RPMI7951 (cell line): ENCODE measurements at places on chromosomes 1 and 21. TPM values are rescaled to one million over a fixed set of nuclear protein-coding genes. Genes with fewer than 3 reads are reported as not detected.

- peak; percentile 77 for DNase-seq
Observed at GRCh38 chr1:17215545-17215890, 10.6 kb downstream of the PADI1 start.

- DNase-seq, result peak; percentile 80
Observed at GRCh38 chr1:11731691-11732283, 4.1 kb upstream of the AGTRAP start.

GRCh38 chr1:31939484-31940329 is 1.5 kb upstream of the PTP4A2 start:
- DNase-seq, result peak; percentile 95

DNA sequence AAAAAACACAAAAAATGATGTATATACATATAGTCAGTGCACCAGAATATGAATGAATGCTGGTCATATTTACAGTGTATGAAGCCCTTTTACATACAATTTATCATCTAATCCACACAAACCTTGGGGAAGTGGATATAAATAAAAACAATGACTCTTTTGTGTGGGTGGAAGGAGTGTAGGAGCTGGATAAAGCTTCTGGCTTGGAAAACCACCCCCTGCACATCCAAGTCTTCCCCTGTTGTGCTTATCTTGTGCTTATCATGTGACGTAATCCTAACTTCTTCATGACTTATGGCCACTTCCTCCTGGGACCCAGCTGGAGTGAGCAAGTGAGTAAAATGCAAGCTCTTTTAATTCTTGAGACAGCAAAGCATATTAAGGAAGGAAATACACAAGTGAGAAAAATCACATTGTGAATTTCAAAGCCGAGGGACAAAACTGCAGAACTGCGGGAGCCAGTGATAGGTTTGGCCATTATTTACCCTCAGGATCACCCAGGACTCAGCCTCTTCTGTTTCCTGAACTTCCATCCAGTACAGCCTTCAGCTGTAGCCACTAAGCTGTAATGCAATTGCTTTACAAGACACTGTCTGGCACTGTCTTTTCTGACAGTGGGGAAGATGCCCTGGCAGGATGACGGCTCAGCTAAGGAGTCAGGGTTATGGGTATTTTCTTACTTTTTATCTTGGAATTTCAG is 104.0 kb upstream of the PPM1J start:
- DNase-seq, result peak; percentile 79

DNA sequence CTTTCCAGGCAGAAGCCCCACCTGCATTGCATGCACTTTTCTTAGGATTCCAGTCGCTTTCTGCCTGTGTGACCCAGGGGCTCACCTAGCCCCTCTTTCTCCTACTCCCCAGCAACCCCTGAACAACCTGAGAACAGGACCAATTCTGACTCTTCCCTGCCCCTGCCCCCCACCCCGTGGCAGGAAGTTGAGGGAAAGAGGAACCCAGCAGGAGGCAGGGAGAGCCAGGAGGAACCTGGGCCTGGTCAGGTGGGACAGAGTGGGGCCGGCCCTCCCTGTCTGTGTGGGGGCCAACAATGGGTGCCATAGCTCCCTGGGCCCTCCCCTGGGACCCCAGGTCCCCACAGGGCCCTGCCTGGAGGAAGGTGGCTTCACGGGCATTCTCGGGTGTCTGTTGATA is 6.1 kb downstream of the BMP8A start:
- no peak for DNase-seq

AMY1A gene
- total RNA-seq, result not detected in 2 replicates

DNA sequence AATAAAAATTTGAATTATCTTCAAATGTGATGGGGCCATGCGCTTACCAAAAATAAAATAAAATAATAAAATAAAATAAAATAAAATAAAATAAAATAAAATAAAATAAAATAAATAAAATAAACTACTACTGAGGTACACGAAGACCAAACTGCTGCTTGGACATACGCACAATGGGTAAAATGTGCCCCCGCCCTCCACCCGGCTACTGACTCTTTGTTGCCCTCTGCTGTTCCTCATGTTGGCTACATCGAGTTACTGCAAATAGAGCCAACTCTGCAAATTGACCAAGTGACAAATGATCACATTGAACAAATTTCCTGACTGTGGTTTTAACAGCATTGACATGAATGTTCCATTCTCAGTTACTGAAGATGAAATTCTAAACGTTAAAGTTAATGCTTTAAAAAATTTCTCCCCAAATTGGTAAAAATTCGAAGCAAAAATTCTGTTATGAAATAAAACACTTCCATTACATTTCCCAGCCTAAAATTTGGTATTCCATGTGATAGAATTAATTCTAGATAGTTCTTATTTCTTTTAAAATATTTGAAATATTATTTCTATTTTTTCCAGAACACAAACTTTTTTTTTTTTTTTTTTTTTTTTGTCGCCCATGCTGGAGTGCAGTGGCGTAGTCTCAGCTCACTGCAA is 18.8 kb upstream of the MAP1LC3C start:
- DNase-seq, result peak; percentile 45

TNFRSF4 gene
- total RNA-seq, result 0.10 TPM in 1 of 2 replicates, not detected in the other

DNA sequence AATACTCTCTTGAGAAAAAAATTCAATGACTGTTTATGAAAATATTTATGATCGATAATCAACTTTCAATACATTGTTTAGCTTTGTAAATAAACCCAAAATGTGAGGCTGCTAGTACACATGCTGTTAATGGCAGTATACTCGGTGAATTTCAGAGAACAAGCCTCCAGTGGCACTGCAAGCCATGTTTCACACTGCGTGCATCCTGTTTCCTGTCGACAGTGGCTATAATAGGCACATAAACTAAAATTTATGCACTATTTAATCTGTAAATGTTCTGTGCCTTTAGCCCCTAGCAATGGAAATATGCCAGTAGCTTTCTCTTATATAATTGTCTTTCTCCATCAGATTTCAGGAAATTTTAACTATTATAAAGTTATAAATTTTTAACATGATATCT is 26.3 kb upstream of the RGS18 start:
- no peak for DNase-seq

- DNase-seq, result peak; percentile 45
Observed at GRCh38 chr1:101236516-101237228, at the start of gene S1PR1. Gene S1PR1, plus strand, starts transcription at chr1:101237019. Its CDS starts 1,966 bp downstream, at chr1:101238985.

STIL gene
- 31.6 and 38.8 TPM in 2 replicates for total RNA-seq

DNA sequence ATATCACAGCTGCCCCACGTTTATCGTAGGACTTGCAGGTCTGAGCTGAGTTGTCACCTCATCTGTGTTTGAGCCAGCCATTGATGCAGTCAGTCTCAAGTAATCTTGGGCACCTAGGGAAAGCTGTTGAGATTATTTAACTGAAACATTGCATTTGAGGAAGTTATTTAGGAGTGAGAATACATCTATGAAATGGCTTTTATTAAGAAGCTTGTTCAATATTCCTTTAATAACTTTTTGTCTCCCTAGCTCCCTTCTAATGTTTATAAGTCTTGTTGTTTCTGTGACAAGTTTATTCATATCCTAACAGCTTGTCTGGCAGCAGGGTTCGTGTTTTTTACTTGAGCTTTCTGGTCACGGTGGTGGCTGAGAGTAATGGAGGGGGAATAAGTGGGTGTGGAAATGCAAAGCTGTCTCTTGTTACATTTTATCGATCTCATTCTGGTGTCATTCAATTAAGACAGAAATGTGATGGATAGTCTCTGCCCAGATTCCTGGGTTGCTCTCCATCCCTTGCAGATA is 555.9 kb downstream of the USP25 start:
- DNase-seq, result no peak

CORT gene
- total RNA-seq, result not detected in 2 replicates

TRIM67 gene
- not detected in 2 replicates for total RNA-seq

ARHGEF10L gene
- total RNA-seq, result 2.2 and 3.3 TPM in 2 replicates

GRCh38 chr1:154902938-154903566 is 33.0 kb upstream of the KCNN3 start:
- no peak for DNase-seq

- no peak for DNase-seq
Observed at GRCh38 chr21:41507521-41508414, at the start of gene TMPRSS2. Gene TMPRSS2, minus strand, starts transcription at chr21:41508158. Its CDS starts 10,025 bp downstream, at chr21:41498133.

DIO1 gene
- total RNA-seq, result 0.39 TPM in 1 of 2 replicates, not detected in the other

DNA sequence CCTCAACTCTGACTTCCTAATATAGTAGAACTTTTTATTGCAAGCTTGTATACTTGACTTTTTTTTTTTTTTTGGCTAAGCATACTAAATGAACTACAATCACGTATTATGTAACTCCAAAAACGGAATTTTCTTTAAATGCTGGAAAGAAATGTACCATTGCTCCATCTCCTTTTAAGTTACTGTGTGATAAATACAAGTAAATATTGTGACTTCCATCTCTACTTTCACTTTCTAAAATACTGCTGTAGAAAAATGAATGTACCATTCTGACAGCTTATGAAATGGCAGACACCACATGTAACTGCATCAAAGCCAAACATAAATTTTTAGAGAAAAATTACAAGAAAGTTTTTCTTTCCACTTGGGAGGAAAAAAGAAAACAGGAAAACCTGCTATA is 54.7 kb downstream of the ASH1L start:
- no peak for DNase-seq

- DNase-seq, result no peak
Observed at GRCh38 chr1:104156738-104157137, 407.0 kb downstream of the AMY1C start.

DNA sequence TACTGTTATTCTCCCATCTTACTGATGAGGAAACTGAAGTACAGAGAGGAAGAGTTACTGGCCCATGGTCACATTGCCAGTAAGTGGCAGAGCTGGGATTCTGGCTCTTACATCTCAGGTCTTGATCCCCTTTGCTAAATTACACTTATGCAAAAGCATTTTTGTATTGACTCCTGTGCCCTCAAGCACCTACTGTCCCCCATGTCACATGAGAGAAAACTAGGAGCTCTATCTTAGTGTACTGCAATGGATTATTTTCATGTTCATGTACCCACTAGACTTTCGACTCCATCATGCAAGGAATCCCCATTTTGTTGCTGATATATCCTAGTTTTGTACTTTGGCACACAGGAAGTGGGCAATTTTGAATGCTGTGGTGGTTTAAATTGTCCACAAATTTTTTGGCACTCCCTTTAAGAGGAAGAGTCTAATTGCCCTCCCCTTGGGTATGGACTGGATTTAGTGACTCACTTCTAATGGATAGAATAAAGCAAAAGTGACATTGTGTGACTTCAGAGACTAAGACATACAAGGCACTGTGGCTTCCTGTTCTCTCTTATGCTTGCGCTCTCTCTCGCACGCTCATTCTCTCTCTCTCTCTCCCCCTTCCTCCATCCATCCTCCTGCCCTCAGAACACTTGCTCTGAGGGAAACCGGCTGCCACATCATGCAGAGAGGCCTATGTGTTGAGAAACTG is 43.5 kb upstream of the JAK1 start:
- peak; percentile 44 for DNase-seq

- DNase-seq, result no peak
Observed at GRCh38 chr21:26832546-26832945, 12.7 kb downstream of the ADAMTS1 start.

GRCh38 chr1:162687870-162688269 is 55.6 kb downstream of the DDR2 start:
- no peak for DNase-seq

DNA sequence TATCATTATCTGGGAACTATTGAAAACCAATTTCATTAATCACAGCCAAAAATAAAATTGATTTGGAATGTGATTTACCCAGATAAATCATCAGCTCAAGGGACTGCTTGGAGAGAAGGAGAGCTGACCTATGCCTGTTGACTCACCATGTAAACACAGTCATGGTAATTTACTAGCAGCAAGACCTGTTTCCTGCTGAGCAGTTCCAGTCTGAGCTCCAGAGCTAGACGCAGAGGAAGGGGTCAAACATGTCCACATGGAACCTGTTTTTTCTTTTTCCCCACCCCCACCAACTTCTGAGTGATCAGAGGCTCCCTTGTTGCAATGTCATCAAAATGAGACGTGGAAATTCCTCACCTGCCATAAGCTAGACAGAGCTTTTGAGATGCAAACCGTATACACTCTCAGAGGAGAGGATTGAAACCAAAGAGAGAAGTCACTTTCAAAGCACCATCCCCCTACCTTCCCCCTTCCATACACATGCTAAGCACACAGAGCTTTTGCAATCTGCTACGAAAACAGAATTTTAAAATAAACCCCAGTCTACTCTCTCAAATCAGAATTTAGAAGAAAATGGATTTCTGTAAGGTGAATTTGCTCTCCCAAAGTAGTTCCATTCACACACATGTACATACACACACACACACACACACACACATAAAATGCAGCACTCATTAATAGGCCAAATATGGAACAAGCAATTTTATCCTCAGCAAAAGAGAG is 55.9 kb upstream of the PTGFRN start:
- DNase-seq, result peak; percentile 87

CR1L gene
- total RNA-seq, result 0.24 TPM in 1 of 2 replicates, not detected in the other

GRCh38 chr1:2821966-2822620 is 20.6 kb upstream of the TTC34 start:
- DNase-seq, result no peak

DNA sequence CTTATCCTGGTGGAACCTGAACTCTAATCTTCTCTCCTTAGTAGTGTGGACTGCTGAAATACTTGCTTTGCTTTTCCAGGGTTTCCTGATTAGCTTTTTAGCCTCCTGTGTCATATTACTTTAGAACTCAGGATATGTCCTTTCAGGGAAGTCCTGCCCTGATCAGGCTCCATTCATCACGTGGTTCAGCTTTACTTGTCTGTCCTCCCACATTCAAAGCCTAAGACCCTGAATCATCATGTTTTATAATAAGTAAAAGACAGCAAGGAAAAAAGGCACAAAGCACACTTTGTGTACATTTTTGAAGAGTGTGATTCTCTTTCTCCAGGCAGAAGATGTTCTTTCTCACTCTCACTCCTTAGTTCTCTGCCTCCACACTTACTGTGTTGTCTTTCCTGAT is 70.6 kb downstream of the PATJ start:
- no peak for DNase-seq

LCE1B gene
- total RNA-seq, result not detected in 2 replicates
